Activated T-helper 1 cell treated with anti-CD3 and anti-CD28 coated beads, Interleukin-2, amount 50 U/mL, for 16 hours (primary cell): ENCODE measurements at places on chromosomes 5 and 9.
A peak's percentile ranks its signal among the peaks of the same experiment; 100 is the strongest.

DNA sequence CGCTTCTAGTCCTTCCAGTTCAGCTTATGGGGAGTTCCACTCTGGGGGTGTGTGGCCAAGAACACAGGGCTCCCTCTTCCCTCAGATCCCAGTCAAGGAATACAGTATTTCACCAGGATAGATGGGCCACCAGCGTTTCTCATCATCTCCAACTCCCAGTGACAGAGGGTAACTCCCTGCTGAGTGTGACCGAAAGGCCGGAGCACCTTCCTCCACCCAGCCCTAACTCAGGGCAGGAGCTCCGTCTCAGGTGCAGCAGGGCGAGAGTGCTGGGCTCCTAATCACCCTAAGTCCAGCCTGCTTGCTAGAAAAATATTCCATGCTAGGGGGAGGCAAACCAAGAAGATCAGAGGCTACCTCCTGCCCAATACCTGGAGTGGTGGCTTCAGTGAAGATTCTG, 102.6 kb downstream of the ADAMTS2 start:
- DNase-seq = no peak

DNA sequence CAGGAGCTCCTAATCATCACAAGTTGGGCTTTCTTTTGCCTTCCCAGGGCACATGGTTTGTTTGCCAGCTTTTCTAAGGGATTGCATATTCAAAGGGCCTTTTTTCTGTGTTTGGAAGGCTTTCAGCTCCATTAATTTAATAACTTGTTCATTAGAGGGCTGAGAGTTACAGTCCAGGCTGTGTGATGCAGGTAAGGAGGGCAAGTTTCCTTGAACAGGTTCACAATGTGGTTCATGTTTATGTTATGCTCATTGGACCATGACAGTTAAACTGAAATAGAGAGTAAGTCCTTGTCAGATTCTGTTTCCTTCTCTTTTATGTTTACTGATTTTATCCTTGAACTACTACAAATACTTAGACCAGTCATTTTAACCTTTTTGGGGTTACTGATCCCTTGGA, 174.4 kb downstream of the MARCHF11 start:
- DNase-seq = no peak

DNA sequence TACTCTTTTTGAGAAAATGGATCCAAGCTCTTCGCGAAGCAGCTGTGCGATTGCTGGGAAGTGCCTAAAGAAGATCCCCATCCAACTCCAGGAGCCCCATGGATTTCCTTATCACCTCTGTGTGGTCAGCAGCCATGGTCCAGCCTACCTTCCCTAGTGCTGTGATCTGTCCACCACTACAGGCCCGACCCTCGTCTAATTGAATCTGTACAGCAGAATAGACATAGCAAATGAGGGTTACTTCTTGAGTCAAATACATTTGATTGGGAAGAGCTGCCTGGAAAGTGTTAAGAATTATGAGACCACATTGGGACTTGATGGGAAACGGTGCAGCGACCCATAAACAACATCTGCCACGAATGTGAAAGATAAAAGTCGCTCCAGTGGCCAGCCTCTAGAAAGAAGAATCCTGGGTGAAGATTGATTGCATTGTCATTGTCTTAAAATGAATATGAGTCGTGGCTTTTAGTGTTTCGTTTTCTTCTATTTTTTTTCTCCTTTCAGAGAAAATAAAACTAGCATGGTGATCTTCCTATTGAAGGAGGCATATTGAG, 118.4 kb downstream of the PAM start:
- DNase-seq = no peak

- DNase-seq = no peak
These were observed 76.8 kb downstream of the ZDHHC21 start for GRCh38 chr9:14616188-14616982.

DNA sequence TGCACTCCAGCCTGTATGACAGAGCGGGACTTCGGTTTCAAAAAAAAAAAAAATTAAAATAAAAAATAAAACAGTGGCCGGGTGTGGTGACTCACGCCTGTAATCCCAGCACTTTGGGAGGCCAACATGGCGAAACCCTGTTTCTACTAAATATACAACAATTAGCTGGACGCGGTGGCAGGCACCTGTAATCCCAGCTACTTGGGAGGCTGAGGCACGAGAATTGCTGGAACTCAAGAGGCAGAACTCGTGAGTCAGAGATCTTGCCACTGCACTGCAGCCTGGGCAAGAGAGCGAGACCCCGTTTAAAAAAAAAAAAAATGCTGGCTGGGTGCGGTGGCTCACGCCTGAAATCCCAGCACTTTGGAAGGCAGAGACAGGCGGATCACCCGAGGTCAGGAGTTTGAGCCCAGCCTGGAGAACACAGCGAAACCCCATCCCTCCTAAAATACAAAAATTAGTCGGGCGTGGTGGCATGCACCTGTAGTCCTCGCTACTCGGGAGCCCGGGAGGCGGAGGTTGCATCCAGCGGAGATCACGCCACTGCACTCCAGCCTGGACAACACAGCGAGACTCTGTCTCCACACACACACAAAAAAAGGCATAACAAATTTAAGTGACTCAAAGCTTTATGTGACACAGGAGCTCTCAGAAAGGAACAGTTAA, 1.5 kb upstream of the NPM1 start:
- no peak for DNase-seq

- no peak for DNase-seq
These were observed 4.1 kb upstream of the CAVIN4 start for GRCh38 chr9:100573655-100574260.

- no peak for DNase-seq
These were observed 47.3 kb upstream of the CDKN2AIPNL start for GRCh38 chr5:134459010-134459403.

DNA sequence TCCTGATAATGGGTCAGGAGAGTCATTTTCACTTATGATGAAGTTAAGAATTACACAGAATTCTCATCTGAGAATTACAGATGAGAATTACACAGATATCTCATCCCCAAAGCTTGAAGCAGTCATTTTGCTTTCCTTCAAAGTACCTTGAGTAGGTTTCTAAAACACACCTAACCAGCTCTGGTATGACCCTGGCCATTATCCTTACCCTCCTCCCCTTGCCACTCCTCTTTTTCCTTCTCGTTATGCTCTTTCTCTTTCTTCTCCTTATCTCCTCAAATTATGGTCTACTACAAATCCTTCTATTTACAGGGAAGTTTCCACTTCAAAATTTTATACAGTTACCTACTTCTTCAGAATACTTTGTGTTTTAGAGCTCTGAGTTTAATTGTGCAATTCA, 44.5 kb downstream of the MEF2C start:
- DNase-seq = no peak

GRCh38 chr9:128159522-128159783, 612 bp upstream of the BBLN start:
- peak; percentile 7 for DNase-seq

DNA sequence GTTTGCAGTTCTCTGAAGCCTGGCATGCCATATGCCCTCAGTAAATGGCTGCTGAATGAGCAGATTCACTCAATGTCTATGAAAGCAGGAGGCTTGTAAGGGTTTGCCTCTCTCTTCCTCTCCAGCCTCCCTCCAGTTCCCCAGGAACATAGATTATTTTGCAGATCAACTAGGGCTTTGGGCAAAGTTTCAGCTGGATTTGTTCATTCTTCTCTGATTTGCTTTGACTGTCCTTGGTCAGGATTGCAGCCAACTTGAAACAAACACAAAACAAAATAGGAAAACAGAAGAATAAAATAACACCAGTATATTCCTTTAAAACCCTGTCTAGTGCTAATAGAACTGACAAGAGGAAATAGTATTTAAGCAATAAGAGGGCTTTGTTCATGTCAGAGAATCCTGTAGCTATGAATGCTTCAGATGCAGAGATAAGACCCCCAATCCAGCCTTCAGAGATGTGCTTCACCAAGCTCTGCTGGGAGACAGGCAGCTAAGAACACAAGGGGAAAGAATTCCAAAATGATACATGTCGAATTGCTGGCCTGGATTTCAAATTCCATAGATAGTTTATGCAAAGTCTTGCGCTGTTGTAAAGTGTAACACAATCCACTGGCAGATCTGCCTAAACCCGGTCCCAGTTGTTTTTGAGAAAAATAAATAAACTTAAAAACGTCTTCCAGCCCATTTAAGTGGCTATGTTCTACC, 174.3 kb downstream of the PAPPA start:
- DNase-seq = no peak

- DNase-seq = no peak
These were observed 48.1 kb downstream of the EBF1 start for GRCh38 chr5:159051421-159052282.

GRCh38 chr5:102539562-102539961, 40.8 kb upstream of the SLCO6A1 start:
- DNase-seq = no peak

- no peak for DNase-seq
These were observed 6.6 kb upstream of the RNF20 start for GRCh38 chr9:101527066-101527465.

- DNase-seq = no peak
These were observed 38.3 kb downstream of the RETREG1 start for GRCh38 chr5:16578474-16578883.

GRCh38 chr9:8832955-8833354, 1033.4 kb upstream of the DMAC1 start:
- DNase-seq = no peak

- no peak for DNase-seq
These were observed 1371.0 kb upstream of the DMAC1 start for GRCh38 chr9:9170439-9171134.

- DNase-seq = no peak
These were observed 20.7 kb upstream of the EBF1 start for GRCh38 chr5:159120446-159120845.

GRCh38 chr5:109388407-109388806, 21.4 kb downstream of the PJA2 start:
- DNase-seq = no peak

- DNase-seq = no peak
These were observed 133.6 kb downstream of the SV2C start for GRCh38 chr5:76216748-76217147.

- no peak for DNase-seq
These were observed 21.0 kb upstream of the WWC1 start for GRCh38 chr5:168270476-168270875.

- no peak for DNase-seq
These were observed 18.6 kb upstream of the TJP2 start for GRCh38 chr9:69155341-69156030.

- DNase-seq = no peak
These were observed 153.8 kb downstream of the GOLPH3 start for GRCh38 chr5:32020271-32020670.

DNA sequence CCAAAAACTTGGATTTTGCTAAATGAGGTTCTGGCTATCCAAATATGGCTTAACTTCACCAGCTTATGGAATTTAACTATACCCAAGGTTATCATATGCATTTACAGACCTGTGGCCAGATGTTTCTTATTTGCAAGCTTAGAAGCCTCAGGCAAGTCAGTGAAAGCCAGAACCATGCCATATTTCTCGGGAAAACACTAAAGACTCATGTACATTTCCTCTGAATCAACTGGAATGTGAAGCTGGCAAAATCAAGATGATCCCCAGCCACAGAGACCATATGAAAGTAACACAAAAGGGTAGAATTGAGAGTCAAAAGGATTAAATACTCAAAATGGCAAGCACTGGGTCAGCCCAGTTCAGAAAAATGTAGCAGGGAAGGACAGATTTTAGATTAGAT, 76.4 kb upstream of the SLC1A1 start:
- no peak for DNase-seq

GRCh38 chr5:912280-913091, 19.8 kb downstream of the TRIP13 start:
- peak; percentile 44 for DNase-seq

GRCh38 chr9:116147821-116148220, 5.8 kb upstream of the PAPPA start:
- no peak for DNase-seq

DNA sequence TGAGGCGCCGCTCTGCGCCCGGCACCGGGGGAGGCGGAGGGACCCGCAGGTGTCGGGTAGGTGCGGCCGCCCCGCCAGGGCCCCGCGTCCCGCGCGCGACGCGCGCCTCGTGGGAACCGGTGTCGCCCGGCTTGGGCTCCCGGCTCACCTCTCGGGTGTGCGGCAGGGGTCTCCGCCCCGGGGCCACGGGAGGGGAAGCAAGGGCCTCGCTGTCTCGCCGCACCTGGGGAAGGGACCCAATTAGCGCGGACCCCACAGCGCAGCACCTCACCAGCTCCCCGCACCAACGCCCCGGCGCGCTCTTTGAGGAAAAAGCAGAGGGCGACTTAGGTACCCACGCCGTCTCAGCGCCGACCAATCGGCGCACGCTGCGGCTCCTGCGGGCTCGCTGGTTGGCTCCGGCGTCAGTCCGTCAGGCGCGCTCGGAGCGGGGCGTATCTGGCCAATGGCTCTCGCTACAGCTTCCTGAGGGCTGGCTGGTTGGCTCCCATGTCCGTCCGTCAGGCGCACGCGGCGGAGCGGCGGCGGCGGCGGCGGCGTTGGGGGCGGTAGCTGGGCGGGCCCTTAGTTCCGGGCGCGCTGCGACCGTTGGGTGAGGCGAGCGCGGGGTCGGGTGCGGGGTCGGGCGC, at the start of gene TRAF2:
TRAF2 (plus strand) TSS at position 567 of the 629 bp plus-strand sequence. CDS start 12,225 bp downstream, outside the sequence.
- DNase-seq = peak; percentile 96

DNA sequence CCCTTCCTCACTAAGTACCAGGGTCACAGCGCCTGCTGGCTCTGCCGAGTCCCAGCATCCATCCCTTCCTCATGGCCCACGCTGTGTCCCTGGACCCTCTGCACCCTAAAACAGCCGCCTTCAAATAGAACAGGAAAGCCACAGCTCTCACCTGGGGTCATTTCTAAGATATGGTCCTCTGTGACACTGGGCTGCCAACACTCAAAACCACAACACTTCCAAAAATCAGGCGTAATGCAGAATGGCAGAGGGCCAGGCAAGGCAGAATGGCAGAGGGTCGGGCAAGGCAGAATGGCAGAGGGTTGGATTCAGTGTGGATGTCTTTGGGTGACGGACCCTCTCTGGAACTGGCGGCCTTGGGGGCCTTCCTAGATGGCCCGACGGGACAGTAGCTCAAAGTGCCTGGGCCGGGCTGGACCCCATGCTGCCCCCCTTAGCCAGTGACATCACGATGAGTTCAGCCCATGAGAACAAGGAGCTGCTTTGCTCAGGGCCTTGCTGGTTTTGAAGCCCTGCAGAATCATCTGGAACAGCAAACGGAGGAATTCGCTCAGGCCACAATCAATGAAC, 35.3 kb downstream of the ZDHHC11B start:
- DNase-seq = no peak

DNA sequence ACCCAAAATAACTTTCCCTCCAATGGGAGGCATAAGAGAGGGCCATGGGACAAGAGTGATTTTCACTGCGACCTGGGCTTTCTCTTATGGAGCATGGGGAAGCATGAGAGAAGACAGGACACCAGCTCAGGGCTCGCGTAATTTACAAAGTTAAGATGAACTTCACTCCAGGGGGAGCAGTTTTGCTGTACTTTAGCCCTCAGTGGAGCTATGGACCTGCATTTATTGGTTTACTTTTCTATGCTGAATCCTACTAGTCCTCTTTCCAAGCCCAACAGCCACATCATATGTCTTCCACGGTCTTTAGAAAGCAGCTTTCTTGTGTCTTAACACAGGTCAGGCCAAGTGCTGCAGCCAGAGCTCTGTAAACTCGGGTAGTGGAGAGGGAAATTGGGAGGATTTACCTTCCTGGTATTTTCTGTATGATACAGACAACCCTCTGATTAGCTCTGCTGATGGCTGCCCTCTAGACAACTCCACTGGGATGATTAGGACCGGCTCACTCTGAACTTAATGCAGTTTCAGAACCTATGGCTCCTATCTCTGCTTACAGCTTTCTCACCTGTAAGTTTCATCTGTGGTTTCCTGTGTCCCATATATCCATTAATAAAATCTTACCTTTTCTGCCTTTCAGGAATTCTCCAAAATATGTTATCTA, 581.0 kb upstream of the RORB start:
- DNase-seq = no peak

- DNase-seq = no peak
These were observed 1.1 kb upstream of the PLEKHG4B start for GRCh38 chr5:90590-91547.
